ENCODE measurements at places on chromosomes 11 and 22.

GRCh38 chr11:100774859-100775258 lies 87.8 kb downstream of the ARHGAP42 start:
- DNase-seq, result no peak

DNA sequence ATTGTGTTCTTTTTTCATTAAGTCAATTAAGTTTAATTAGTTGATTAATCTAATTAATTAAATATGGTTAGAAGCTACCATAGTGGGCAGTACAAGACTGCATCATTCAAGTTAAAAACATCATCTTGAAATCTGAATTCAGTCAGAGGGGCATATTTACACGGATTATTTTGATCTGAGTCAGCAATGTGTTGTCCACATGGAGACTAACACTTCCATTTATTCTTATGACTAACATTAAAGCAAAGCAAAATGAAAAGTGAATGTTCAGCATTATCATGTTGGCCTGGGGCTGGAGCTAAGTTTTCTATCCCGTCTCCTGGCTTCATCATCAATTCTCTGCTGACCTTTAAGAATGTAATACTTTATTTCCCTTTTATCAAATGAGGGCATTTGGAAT lies 17.3 kb downstream of the FLI1 start:
- no peak for DNase-seq

GRCh38 chr11:14974515-14975251 lies 2.5 kb upstream of the CALCA start:
- peak; percentile 41 for DNase-seq

- no peak for DNase-seq
Observed at GRCh38 chr11:128941573-128942271, 949 bp downstream of the TP53AIP1 start.

- DNase-seq, result no peak
Observed at GRCh38 chr22:40193429-40194421, 16.0 kb downstream of the TNRC6B start.

DNA sequence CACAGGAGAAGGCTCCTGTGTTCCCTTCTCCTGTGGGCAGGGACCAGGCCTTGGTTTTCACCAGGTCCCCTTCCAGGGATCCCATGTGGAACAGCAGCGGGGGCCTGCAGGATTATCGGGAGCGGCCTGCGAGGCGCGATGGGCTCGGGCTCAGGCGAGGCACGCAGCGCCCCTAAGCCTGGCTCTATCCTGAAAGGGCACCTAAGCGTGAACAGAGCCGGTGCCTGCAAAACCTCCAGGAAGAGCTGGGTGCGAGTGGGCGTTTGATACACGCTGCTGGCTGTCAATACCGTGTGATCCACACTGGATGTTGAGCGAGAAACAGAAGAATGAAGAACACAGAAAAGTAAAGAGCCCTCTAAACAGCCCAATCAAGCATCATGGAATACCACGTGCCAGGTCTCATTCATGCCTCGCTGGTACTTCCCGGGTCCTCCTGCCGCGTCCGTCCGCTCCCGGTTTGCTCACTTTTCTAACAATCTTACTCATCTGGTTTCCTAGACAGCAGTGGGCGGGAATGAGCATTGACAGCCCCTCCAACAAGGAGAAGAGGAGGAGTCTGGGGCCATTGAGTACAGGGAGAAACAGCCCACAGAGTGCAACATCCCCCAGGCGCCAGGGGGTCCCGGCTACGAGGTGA lies 12.5 kb downstream of the OSBPL5 start:
- no peak for DNase-seq

DNA sequence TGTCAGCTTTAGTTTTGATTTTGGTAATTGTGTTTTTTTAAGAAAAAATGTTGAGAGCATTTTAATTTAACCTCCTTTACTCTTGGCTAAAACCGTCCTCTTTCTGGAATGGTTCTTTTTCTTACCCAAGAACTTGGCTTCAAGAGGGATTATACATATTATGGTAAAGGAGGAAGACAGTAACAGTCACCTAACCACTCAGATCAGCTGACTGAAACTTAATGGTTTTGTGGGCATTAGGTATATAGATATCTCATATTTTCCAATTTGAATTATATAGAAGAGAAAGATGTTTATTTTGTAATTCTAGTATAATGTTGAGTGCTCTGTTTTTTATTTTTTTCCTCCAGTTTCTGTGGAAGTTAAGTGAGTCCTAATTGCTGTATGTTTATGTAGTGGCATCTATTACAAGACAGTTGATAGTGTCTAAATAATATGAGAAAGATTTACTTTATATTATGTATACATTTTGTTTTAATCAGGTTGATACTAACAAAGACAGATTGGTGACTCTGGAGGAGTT lies 36.6 kb upstream of the NCR3LG1 start:
- no peak for DNase-seq

DNA sequence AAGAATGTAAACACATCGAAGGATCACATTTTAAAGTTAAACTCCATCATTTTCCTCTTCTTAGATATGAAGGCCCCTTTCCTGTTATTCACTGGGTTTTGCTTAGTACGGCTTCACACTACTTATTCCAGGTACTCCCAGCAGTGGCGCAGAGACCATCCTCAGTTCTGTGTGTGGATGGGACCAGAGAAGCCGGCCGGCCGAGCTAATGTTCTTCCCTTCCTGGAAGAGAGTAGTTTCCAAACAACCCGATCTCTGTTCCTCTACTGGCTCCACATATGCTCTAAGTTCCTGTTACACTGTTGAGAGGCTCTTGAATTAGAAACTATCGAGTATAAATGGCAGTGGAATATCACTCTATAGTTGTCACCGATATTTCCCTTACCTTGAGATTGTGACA lies 684 bp upstream of the NFRKB start:
- DNase-seq, result no peak

DNA sequence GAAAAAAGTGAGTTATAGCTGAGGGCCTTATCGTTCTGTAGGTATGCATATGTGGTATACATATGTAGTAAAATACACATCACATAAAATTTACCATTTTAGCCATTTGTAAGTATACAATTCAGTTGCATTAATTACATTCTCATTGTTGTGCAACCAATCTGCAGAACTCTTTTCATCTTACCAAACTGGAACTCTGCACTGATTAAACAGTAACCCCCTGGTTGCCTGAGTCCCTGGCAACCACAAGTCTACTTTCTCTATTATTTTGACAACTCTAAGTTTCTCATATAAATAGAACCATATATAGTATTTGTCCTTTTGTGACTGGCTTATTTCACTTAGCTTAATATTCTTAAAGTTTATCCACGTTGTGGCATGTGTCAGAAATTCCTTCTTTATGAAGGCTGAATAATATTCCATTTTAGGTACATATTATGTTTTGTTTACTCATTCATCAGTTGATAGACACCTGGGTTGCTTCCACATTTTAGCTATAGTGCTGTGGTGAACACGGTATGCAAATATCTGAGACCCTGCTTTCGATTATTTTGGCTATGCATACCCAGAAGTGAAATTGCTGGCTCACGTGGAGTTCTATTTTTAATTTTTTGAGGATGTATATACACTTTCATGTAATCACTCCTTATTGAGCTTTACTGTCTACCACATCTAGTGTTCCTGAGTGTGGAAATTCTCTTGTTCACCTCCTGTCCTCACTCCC lies 1.6 kb upstream of the DDX10 start:
- no peak for DNase-seq

DNA sequence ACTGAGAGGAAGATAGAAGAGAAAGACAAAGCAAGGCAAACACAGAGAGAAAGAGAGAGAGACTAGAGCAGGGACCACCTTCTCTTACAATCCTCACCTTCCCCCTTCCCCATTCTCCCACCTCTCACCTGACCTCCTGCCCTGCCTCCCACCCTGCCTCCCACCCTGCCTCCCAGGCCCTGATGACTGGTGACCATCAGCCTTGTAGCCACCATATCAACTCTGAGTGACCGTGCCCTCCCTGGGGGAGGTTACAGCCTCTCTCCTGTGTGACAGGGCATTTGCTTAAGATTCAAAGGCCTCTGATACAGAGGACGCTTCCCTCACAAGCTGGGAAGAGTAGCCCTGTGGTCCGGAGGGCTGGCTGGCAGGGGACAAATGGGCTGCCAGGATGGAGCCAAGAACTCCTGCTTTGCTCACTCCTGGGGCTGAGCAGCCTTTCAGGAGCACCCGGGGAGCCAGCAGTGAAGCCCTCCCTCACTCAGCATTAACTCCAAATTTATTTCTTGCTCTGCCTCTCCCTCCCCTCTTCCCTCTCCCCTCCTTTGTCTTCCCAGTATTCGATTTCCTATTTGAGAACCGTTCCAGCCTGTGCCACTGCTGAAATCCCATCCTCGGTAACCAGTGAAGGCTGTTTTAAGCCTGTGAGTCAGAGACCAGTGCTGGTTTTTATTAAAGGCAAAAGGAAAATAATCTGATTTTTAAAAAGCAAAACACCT lies 125.2 kb upstream of the SYT13 start:
- DNase-seq, result no peak

DNA sequence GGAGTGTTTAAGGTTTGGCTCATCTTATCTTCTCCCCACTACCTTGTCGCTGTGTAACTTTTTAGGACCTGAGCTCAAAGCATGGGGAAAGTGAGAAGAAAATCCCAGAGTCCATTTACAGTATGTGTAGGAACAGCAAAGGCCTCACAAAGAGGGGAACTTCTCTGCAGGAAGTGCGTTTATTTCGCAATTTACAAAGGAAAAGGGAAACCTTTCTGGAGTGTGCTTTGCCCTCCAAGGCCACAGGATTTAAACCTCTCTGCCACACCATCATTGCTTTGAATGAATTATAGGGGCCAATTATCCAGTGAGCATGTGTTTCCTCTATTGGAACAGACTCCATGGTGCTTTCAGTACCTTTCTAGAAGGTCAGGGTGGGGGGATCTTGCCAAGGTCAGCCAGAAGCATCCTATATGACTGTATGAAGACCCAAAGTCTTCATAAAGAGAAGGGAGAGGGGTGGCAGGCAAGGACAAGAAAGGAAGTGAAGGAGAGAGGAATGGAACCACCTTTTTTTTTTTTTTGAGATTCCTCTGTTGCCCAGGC lies 68.1 kb upstream of the LMO2 start:
- DNase-seq, result no peak

GRCh38 chr11:802693-803466 lies 2.2 kb downstream of the PIDD1 start:
- DNase-seq, result no peak

- DNase-seq, result no peak
Observed at GRCh38 chr22:42066126-42066761, 4.4 kb downstream of the NAGA start.

DNA sequence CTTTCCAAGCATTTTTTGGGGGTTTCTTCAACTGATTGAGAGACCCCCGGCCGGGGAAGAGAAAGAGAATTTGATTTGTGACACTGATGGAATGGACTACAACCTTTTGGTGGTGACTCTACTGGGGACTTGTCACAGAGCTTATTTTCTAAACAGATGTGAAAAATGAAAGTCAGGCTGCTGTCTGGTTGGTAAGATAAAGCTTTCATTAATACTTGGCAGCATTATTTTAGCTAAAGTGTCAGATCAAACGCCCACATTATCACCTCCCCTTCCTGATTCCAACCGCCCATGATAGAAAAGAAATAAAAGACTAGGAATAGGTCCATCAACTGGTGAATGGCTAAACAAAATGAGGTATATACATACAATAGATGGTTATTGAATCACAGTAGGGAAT lies 45.6 kb upstream of the EHF start:
- DNase-seq, result no peak

- no peak for DNase-seq
Observed at GRCh38 chr11:15035283-15035682, 38.1 kb upstream of the CALCB start.

All from CD4-positive, alpha-beta T cell treated with Interleukin-1 beta for 1 hour (primary cell).